Endodermal cell (in vitro differentiated cells): ENCODE measurements at places on chromosomes 16 and 17. TPM values are rescaled to one million over a fixed set of nuclear protein-coding genes. Genes with fewer than 3 reads are reported as not detected.

The CLUH gene
- total RNA-seq = 42.8 to 66.7 TPM (median 55.5 TPM) in 3 replicates

The BMERB1 gene
- total RNA-seq = 6.3 and 7.3 TPM in 2 replicates

The CACNB1 gene
- 9.0 and 12.2 TPM in 2 replicates for total RNA-seq

The MSLN gene
- total RNA-seq = 0.18 and 0.42 TPM in 2 replicates

The TEKT5 gene
- total RNA-seq = not detected in 2 replicates

The OR1F1 gene
- not detected in 3 replicates for total RNA-seq

DNA sequence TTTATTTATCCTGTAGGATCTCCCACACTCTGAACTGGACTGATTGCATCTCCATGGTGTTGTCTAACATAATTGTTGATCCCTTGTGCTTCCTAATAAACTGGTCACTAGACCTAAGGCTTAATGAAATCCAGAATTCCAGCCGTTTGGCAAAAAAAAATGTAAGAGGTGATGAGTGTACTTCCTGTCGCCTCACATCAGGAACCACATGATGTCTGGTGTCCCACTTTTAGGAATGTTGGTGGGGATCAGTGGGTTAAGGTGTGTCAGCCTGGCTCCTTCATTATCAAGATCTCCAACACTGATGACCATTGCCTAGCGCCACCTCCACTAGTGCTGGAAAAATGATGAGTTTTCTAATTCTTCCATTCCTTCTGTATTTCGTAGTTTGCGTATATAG, 18.6 kb upstream of the LONP2 start:
- H3K4me1 ChIP-seq = no peaks in the 10 kb centered on the region
- no peak overlapping the region for H3K4me3 ChIP-seq
- no peak for DNase-seq
- H3K27ac ChIP-seq = no peak overlapping the region

DNA sequence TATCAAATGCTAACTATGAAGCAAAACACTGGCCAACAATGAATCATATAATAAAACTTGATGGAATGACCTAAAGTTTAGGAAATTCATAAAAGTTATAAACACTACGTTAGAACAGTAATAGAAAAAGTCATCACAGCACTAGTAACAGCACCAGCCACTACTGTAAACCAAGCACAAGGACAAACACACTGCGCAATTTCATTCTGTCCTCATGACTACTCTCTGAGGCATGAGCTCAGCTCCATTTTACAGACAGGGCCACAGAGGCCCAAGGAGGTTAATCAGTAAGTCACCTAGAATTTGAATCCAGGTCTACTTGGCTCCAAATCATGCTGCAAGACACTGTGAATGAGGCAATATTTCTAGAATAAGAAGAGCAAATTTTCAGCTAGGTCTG, 13.4 kb downstream of the EMC8 start:
- peaks cover 87% of the 10 kb centered on the region for H3K36me3 ChIP-seq
- peaks cover 2% of the 10 kb centered on the region for H3K4me1 ChIP-seq
- H3K4me3 ChIP-seq = no peak overlapping the region
- H3K27me3 ChIP-seq = no peaks in the 10 kb centered on the region
- H3K27ac ChIP-seq = no peak overlapping the region
- no peak for DNase-seq

DNA sequence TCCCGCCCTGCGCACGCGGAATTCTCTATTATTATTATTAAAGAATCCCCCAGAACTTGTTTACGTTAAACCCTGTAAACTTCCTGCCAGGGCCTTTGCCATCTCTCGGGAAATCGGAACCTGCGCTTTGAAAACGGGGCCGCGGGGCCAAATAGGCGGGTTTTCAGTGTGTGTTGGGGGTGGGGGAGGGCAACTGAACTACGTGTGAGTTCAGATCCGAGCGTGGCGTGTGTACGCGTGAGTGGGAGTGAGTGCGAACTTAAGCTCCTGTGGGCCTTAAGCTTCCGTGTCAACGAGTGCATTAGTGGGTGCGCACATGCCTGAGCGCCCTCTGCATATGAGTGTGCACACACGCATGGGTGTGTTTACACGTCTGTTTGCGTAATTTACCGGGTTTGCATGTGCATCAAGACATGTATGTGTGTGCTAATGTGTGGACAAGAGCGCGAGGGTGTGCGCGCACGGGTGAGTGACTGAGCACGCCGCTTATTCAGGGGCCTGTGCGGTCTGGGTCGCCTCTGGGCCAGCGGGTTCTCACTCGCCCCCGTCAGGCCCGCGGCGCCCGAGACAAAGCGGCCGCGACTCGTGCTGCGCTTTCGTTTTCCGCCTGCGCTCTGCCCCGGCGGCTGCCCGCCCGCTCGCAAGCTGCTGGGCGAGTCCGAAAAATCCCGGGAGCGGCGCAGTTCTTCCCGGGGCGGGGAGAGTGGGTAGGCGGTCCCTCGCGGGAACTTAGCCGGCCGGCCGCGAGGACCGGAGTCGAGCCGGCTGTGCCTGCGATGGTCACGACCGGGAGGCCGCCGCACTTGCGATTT, 1.2 kb upstream of the FOXF1 start:
- peaks cover 100% of the 10 kb centered on the region for H3K27me3 ChIP-seq
- H3K4me1 ChIP-seq = no peaks in the 10 kb centered on the region
- DNase-seq = peak; percentile 78
- no peak overlapping the region for H3K27ac ChIP-seq

DNA sequence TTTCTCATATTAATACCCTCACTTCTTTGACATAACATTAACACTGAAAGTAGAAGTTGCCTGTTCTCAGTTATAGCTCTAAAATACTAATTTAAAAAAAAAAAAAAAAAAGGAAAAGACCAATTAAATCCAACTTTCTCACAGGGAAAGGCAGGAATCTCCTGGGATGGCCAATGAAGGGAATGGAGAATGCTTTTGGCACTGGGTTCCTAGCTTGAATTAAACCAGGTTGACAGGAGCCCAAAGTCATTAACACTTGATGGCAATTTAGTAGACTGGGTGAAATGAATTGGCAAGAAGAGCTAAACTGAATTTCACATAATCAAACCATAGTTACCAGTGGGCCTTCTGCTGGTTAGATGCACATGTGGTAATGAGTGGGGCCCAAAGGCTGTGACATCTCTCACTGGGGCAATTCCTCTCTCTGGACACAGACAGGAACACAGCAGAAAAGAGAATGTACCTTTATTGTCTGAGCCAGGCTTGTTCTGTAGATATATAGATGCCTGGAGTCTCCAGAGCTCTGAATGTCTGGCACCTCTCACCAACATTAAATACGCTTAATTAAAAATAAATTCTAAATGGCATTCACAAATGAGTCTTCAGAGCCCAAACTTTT, 37.6 kb downstream of the NXPH3 start:
- H3K27ac ChIP-seq = no peak overlapping the region
- peaks cover 86% of the 10 kb centered on the region for H3K36me3 ChIP-seq
- no peaks in the 10 kb centered on the region for H3K4me1 ChIP-seq

GRCh38 chr17:55285340-55286301, 20.9 kb downstream of the HLF start:
- no peaks in the 10 kb centered on the region for H3K36me3 ChIP-seq
- H3K4me3 ChIP-seq = no peak overlapping the region
- H3K27ac ChIP-seq = no peak overlapping the region
- no peaks in the 10 kb centered on the region for H3K4me1 ChIP-seq

GRCh38 chr16:2432801-2433505, 3.7 kb downstream of the CCNF start:
- H3K4me1 ChIP-seq = peaks cover 9% of the 10 kb centered on the region
- no peaks in the 10 kb centered on the region for H3K27me3 ChIP-seq
- no peak overlapping the region for H3K4me3 ChIP-seq
- peaks cover 66% of the 10 kb centered on the region for H3K36me3 ChIP-seq
